ENCODE measurements at places on chromosomes 16 and 17.

- DNase-seq = no peak
Measured at GRCh38 chr16:50642349-50642748, 38.8 kb downstream of the SNX20 start.

DNA sequence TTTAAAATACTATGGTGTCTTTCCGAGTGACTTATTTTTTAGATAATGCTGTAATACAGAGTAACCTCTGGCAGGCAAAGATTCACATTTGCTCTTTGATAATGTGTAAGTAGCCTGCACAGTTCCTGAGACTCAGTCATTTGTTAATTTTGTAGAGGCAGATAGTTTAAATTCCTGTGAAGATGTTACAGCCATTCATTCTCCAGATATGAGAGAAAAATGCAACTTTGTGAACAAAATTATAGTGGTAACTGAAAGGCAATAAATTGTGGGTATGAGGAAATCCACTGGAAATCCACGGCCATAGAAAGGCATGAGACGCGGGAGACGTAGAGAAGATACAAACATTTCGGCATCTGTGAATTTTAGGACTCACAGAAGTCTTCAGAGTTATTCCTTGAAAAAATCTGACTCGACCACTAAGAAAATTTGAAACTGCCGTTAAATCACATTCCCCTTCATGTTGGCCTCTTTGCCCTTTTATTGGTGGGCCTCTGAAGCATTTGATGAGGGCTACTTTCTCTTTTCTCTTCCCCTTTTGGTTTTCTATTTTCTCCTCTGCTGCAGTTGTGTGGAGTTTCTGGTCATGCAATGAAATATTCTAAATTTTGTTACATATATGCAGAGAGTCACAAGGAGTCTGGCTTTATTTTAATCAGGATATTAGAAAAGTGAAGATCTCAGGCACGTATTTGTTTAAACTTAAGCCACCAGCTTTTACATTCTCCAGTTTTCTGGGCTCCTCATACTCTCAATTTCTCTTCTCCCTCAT lies 18.8 kb downstream of the HS3ST3A1 start:
- DNase-seq = no peak

DNA sequence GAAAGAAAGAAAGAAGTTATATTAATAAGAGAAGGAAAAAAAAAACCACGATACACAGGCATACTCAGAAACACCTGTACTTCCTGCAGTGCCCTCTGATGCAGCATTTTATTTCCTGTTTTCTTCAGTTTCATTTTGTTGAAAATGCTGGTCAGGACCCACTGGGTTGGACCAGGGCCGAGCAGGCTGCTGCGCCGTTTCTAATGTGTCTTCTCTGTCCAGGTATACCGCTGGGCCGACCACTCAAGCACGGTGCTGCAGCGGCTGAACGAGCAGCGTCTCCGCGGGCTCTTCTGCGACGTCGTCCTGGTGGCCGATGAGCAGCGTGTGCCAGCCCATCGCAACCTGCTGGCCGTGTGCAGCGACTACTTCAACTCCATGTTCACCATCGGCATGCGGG lies 8.3 kb downstream of the KLHL36 start:
- DNase-seq = no peak

DNA sequence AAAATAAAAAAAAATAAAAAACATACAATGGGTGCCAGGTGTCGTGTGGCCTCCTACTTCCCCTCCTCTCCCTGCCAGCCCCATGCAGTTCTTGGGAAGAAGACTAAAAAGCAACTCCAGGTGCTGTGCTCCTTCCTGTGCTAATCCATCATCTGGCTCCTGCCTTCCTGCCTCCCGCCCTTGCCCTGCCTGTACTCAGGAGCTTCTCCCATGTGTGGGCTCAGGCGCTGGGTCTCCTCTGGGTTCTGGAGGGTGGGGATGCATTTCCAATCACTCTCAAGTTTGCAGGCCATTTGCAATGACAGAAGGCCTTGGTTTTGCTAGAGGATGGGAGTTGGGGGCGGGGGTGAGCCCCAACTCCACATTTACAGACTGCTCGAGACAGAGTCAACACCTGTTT lies 122.9 kb downstream of the SDK2 start:
- no peak for DNase-seq

GRCh38 chr17:64500862-64501765 lies 4.3 kb upstream of the POLG2 start:
- no peak for DNase-seq

All from cardiac septum (tissue), 1 donor.